OCI-LY7 (cell line): ENCODE measurements at places on chromosomes 4 and X. TPM values are rescaled to one million over a fixed set of nuclear protein-coding genes. Genes with fewer than 3 reads are reported as not detected.

Gene SSX2B
- total RNA-seq, result not detected in 2 replicates

Gene GRPR
- 0.31 TPM in 1 of 2 replicates, not detected in the other for total RNA-seq

DNA sequence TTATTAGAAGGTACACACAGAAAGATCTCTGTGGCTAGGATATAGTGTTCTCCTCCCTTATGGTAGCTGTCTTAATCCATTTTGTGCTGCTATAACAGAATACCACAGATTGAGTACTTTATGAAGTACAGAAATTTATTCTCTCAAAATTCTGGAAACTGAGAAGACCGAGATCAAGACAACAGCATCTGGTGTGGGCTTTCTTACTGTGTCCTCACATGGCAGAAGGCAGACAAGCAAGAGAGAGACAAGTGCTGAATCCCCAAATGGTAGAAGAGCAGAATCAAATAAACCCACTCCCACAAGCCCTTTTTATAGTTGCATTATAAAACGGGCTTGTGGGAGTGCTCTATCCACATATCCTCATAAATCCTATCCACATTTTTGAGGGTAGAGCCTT, 373.1 kb downstream of the GABRG1 start:
- no peak for DNase-seq

DNA sequence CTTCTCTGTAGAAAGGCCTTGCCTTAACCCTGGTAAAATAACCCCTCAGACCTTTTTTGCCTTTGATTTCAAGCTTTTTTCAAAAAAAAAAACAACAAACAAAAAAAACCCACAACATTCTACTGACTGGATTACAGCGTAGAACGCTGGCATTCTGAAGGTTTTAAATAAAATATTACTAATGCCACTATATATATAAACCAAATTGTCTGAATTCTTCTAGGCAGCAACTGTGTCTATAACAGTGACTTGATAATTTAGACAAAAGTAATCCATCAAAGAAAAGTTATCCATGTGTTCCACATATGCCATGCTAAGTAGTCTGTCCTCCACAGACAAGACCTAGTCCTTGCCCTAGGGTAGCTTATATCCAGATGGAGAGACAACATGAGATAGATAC, 33.6 kb upstream of the CXCL8 start:
- no peak for DNase-seq

GRCh38 chr4:88411491-88412096, 32.9 kb downstream of the HERC6 start:
- DNase-seq, result no peak

Gene IL9R
- total RNA-seq, result 5.1 and 5.5 TPM in 2 replicates

Gene ASB5
- total RNA-seq, result not detected in 2 replicates

- DNase-seq, result no peak
These were observed 743 bp downstream of the ANTXR2 start for GRCh38 chr4:80072228-80072743.
